ENCODE measurements at places on chromosomes 5 and 9.

DNA sequence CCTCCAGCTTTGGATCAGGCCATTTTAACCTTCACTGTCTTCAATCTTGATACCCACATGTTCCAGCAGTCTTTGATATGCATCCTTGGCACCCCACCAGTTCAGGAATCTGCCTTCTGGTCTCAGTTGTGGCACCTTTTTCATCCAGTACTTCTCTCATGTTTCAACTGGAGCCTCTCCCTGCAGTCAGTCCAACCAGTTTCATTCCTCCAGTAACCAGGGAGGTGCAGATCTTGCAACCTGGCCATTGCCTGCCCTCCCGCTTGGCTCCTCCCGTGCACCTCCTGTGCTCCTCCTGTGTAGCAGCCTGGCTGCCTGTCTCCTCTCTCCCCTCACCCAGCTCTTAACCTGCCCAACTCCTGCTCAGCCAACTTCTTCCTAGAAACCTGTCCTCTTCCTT, 20.2 kb downstream of the FUBP3 start:
- no peak for DNase-seq

DNA sequence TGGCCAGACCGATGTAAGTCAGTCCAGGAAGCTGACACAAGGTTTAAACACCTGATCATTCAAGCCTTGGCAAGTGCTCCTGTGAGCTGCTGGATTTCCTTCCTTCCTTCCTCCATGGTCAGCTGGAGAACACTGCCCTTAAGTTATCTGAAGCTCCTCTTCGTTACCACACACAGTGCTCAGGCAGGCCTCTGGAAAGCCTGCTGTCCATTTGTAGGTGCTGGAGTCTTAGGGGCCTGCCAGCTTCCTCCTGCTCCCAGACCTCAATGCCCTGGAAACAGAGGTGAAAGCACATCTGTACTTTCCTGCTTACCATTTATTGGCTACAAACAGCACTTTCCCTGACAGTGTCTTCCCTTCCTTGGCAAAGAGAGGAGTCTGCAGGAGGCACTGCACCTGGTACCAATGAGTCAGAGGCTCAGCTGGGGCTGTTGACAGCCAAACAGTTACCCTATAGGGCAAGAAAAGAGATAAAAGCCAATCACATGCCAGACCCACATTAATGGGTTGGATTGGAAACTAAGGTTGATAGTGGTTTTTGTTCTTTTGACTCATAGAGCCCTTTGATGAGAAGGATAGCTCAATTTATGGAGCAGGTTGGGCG, 72.6 kb upstream of the PUM3 start:
- no peak for DNase-seq

GRCh38 chr5:8953016-8953415, 592.9 kb downstream of the SEMA5A start:
- DNase-seq = no peak

GRCh38 chr5:337563-338130, 16.1 kb downstream of the AHRR start:
- DNase-seq = peak; percentile 32

DNA sequence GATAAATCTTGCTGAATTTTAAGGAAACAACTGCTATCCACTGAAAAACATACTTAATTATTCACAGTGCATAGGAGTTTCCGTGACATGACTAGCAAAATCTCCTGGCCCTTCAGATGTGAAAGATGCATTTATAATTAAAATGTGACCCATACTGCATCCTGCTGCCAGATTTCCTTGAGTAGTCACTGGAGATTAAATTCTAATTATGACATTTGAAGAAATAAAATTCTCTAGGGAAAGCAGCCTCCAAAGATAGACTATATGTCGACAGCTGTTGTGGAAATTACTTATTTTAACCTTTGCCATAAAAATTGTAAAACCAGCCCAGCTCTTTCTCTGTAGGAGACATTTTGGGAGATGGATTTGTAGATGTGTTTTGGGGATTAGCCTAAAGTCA, 193.6 kb upstream of the SMC2 start:
- DNase-seq = no peak

DNA sequence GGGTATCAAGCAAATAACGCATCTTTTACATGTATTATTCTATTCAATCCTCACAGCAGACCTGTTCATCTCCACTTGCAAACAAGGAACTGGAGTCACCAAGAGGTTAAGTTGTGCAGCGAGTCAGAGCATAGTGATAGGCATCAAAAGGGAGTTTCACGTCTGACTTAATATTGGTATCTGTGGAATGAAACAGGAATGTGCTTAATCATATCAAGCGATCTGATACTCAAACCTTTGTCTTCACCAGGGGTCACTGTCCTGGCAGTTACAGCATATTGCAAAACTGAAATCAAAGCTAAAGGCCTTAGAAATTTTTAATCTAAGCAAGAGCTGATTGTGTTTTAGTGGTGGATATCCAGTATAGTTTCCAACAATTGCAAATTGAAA, 271.6 kb downstream of the PLK2 start:
- no peak for DNase-seq

- DNase-seq = no peak
Measured at GRCh38 chr9:125910286-125910685, 163.1 kb downstream of the PBX3 start.

GRCh38 chr9:121363622-121363961, 6.5 kb downstream of the STOM start:
- DNase-seq = no peak

- DNase-seq = no peak
Measured at GRCh38 chr5:89187883-89188465, 305.0 kb upstream of the MEF2C start.

- DNase-seq = no peak
Measured at GRCh38 chr5:149019679-149020078, 43.2 kb downstream of the SH3TC2 start.

DNA sequence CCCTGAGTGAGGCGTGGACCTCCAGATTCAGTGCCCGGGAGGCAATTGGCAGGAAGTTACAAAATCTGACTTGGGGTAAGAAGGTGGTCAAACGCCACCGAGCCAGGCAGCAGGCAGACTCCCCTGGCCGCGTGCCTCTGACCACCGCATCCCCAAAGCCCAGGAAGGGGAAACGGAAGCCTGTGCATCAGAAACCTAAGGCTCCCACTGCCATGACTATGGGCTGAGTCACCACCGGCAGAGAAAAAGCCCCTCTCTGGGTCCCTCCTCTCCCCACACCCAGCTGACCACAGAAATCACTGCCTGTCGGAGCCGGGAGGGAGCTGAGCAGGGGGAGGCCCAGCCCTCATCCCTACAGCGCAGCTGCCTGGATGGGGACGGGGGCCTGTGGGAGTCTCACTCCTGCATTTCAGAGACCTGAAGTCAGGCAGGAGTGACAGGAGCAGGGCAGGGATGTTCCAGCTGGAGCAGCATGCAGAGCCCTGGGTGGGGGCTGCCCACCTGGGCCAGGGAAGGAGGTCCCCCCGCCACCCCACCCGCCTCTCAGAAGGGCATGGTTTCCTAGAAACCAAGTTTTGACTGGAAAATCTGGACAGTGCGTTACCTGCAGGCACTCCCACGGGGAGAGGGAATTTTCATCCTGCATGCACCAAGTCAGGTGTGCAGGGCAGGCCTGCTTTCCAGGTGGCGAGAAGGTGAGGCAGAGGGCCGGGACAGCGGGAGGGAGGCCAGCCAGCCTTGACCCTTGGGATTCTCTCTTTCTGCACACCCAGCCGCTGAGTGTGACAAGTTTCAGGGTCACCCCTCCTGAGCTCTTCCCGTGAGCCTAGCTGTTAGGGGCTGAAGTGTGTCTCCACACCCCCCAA, 68.2 kb downstream of the LRSAM1 start:
- peak; percentile 89 for DNase-seq

DNA sequence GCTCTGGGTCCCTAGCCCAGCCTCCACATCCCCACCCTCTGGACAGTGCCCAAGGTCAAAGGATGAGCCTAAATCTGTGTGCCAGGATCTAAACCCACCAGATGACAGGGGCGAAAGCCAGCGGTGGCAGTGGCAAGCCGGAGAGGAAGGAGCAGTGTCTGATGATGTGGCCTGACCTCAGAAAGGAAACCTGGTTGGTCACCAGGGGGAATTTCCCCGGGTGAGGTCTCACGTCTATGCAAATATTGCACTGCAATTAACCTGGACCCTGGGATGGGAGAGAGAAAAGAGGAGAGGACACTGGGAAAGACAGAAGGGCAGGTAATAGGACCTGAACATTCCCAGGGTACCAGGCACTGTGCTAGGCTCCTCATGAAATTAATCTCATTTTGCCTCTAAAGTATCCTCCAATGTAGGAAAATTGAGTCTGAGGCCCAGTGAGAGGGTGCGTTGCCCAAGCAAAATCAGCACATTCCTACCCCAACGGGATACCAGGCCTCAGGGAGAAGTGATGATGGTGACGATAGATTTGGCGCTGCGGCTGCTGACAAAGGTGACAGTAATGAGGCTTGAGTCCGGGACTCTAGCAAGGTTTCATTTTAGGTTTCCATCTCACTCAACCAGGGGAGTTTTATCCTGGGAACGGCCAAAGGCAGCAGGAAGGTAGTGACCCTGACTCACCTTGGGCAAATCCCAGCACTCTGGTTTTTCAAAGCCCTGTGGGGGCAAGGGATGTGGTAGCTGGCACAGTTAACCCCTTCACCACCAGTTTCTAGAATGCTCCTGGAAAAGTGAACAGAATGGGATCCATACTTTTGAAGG, 13.4 kb upstream of the TNIP1 start:
- peak; percentile 56 for DNase-seq

- no peak for DNase-seq
Measured at GRCh38 chr9:99158629-99159028, 53.7 kb downstream of the TGFBR1 start.

GRCh38 chr9:106969696-106970095, 106.7 kb downstream of the ZNF462 start:
- no peak for DNase-seq

DNA sequence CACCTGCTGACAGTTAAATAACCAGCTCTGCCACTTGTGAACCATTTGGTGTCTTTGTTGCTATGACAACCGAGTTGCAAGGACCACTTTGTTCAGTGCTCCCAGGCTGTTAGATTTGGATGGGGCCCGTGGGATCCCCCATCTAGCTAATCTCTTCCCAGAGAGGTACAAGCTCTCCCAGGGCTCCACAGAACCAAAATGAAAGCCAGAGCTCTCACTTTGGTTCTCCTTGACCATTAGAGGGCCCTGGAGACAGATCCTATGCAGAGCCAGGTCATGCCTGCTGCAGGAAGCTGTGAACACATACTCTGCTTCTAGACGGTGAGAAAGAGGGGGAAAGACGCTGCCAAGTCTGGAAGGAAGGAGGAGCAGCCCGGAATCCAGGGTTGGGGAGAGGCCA, 224.6 kb downstream of the GABBR2 start:
- no peak for DNase-seq

DNA sequence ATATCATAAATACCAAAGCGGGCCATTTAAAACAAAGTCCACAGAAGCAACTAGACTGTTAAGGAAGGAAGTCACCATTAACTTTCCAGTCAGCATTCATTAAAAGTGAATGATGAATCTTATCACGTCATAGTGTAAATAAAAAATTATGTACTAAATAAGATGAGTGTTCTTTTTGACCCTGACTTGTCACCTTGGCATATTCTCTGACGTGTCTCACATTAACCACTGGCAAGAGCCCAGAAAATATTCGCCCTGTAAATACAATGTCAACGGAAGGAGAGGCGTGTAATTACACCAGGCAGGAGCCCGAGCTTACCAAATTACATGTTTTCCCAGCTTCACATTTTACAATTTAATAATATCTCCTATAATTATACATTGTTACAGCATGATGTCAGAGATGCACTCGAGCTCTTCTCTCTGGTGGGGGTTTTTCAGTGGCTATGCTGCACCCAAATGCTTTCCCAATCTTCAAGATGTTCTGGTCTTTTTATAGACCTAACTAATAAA, 29.3 kb upstream of the UBE2QL1 start:
- no peak for DNase-seq

DNA sequence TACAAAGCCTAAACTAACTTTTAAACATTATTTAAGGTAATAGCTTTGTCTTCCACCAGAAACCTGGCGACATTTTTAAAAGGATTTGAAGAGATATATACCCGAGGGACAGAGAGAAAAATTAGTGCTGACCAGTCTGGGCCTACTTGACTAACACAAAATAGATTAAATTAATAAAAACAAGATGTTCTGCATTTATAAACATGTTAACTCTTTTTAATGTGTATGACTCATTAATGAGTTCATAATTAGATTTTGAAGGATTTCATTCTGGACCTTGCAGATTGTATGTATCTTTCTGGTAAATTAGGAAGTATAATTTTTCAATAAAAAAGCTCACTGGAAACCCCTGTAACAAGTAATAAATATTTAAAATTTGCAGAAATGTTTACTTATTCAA, 459.1 kb upstream of the CDH9 start:
- DNase-seq = no peak

- no peak for DNase-seq
Measured at GRCh38 chr5:65946198-65946745, 19.9 kb downstream of the ERBIN start.

- peak; percentile 6 for DNase-seq
Measured at GRCh38 chr5:13278148-13278547, 666.3 kb downstream of the DNAH5 start.

DNA sequence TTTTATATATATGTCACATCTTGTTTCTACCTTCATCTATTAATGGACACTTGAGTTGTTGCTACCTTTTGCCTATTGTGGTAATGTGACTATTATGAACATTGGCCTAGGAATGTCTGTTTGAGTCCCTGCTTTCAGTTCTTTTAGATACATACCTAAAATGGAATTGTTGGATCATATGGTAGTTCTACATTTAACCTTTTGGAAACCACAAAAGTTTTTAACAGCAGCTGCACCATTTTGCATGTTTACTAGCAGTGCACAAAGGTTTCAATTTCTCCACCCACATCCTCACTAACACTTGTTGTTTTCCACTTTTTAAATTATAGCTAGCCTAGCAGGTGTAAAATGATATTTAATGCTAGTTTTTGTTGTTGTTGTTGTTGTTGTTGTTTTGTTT, 88.4 kb downstream of the GALNT10 start:
- DNase-seq = no peak

GRCh38 chr9:128548876-128549275, 3.5 kb upstream of the SPTAN1 start:
- no peak for DNase-seq

DNA sequence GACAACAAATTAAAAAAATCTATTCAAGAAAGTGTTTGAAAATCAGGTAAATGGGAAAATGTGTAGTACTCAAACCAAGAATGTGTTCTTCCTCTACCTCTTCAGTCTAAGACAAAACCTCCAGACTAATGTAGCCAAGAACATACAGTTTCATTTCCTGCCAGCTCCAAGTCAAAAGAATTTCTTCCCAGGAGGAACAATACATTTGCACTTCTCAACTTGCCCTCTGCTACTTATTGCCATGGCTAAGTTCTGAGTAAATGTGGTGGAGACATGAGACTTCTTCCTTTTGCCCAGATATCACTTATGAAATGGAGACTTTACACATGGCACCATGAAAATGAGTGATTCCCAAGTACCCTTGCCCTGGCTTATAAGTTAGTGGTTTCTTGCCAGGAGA, 2112.2 kb upstream of the C9orf72 start:
- no peak for DNase-seq

- DNase-seq = no peak
Measured at GRCh38 chr5:35407697-35408096, 177.4 kb upstream of the PRLR start.

- no peak for DNase-seq
Measured at GRCh38 chr9:12935714-12936113, 160.9 kb downstream of the LURAP1L start.
